ENCODE measurements at places on chromosomes 5 and 9.

GRCh38 chr9:126290871-126291270 lies 35.8 kb upstream of the MVB12B start:
- no peaks in the 10 kb centered on the region for H3K36me3 ChIP-seq
- no peak overlapping the region for H3K4me3 ChIP-seq
- H3K4me1 ChIP-seq, result no peaks in the 10 kb centered on the region

DNA sequence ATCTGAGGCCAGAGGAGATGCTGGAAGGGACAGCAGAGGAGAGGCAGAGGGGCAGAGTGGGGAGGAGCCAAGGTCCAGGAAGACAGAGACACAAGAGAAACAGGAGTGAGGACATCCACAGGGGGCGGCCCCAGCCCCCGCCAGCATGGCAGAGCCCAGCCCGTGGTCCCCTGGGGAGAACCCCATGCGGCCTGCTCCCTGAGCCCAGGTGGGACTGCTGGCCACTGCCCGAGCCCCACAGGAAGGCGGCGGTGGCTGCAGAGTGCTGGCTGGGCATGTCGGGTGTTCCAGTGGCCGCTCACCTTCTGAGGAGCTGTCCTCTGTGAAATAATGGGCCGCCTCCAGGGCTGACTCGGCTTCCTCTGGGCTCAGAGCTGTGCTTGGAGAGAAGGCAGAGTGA lies 8.9 kb upstream of the MRNIP start:
- no peaks in the 10 kb centered on the region for H3K27me3 ChIP-seq
- DNase-seq, result no peak
- peaks cover 3% of the 10 kb centered on the region for H3K36me3 ChIP-seq
- H3K27ac ChIP-seq, result no peak overlapping the region
- H3K4me3 ChIP-seq, result no peak overlapping the region
- H3K4me1 ChIP-seq, result no peaks in the 10 kb centered on the region

DNA sequence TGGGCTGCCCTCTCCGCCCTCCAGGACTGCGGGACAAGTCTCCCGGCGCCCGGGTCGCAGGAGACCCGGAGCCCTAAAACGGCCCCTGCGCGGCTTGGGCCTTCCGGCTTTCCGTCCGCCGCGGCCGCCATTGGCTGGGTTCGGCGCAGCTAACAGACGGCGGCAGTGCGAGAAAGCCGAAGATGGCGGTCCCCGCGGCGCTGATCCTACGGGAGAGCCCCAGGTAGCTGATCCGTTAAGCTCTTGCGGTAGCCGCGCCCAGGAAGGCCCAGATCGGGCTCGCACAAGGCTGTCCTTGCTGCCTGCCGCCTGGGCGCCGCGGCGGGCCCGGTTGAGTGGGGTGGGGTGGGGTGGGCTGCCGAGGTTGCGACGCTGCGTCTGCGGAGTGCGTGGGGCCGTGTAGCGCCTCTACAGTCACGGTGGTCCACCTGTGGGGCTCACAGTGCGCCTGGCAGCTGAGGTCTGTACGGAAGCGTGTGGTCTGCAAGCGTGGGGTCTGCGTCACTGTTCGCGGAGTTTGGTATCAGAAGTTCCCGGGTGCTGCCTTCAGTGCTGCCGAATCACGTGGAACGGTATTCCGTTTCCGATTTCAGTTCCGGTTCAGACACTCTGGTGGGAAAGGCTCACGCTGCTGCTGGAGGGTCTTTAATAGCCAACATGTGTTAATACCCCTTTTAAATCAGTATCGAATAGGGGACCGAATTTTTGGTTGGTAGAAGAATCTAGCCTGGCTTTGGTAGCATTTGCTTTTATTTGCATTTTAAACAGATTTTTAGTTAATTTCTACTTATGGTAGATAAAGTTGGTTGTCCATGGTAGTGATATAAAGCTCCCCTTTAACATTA lies at the start of gene COMMD10:
COMMD10 (plus strand) TSS at position 155 of the 845 bp plus-strand sequence.
- peak within 1 kb of the TSS; percentile 64 for H3K27ac ChIP-seq
- peaks cover 18% of the 10 kb centered on the region for H3K4me1 ChIP-seq
- peaks cover 5% of the 10 kb centered on the region for H3K36me3 ChIP-seq
- peak; percentile 90 for DNase-seq

- no peak overlapping the region for H3K4me3 ChIP-seq
- no peaks in the 10 kb centered on the region for H3K4me1 ChIP-seq
- no peaks in the 10 kb centered on the region for H3K27me3 ChIP-seq
- no peak overlapping the region for H3K27ac ChIP-seq
- no peak for DNase-seq
Observed at GRCh38 chr9:120464176-120464886, 115.6 kb downstream of the CDK5RAP2 start.

DNA sequence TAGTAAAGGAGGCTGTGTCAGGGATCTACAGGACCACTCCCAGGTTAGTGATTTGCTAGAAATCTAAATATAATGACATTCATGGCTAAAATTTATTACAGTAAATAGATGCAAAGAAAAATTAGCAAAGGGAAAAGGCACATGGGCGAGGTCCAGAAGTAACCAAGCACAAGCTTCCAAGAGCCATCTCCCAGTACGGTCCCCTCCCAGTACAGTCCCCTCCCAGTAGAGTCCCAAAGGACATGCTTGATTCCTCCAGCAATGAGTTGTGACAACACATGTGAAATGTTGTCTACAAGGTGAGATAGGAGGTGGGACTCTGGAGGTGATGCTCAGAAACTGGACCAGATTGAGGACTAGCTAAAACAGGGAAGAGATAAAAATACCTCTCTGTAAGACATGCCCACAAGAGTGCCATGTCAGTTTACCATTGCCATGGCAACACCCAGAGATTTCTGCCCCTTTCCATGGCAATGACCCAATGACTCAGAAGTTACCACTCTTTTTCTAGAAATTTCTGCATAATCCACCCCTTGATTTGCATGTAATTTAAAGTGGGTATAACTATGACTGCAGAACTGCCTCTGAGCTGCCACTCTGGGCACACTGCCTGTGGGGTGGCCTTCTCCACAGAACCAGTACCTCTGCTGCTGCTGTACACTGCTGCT lies 27.9 kb upstream of the CEMIP2 start:
- H3K4me1 ChIP-seq, result peaks cover 60% of the 10 kb centered on the region
- H3K36me3 ChIP-seq, result no peaks in the 10 kb centered on the region
- no peak overlapping the region for H3K27ac ChIP-seq
- DNase-seq, result no peak
- no peaks in the 10 kb centered on the region for H3K27me3 ChIP-seq

- H3K4me1 ChIP-seq, result no peaks in the 10 kb centered on the region
- H3K27me3 ChIP-seq, result no peaks in the 10 kb centered on the region
- H3K27ac ChIP-seq, result no peak overlapping the region
- DNase-seq, result no peak
Observed at GRCh38 chr9:12851341-12852090, 76.7 kb downstream of the LURAP1L start.

- no peaks in the 10 kb centered on the region for H3K4me1 ChIP-seq
- no peak overlapping the region for H3K27ac ChIP-seq
- no peaks in the 10 kb centered on the region for H3K27me3 ChIP-seq
- no peak for DNase-seq
Observed at GRCh38 chr5:161663431-161663830, 22.1 kb upstream of the GABRA6 start.

DNA sequence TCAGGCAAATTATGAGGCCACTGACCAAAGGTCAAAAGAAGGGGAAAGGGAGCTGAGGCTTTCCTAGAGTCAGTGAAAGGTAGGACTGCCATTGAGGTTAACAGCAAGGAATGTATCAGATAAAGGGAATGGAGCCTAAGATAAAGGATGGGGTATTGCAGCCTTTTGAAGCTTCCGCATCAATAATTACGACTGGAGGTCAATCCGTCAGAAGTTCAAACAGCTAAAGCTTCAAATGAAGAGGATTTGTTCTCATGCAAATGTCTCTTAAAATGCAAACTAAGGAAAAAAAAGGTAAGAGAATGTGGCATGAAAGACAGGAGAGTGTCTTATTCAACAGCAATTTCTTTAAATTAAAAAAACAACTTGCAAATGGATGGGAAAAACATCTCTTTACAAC lies 341.1 kb upstream of the RGMB start:
- no peak overlapping the region for H3K27ac ChIP-seq
- H3K36me3 ChIP-seq, result no peaks in the 10 kb centered on the region
- H3K4me3 ChIP-seq, result no peak overlapping the region

- no peak overlapping the region for H3K27ac ChIP-seq
- no peaks in the 10 kb centered on the region for H3K27me3 ChIP-seq
- peaks cover 8% of the 10 kb centered on the region for H3K4me1 ChIP-seq
- no peak for DNase-seq
- no peaks in the 10 kb centered on the region for H3K36me3 ChIP-seq
Observed at GRCh38 chr5:389197-389821, 53.7 kb upstream of the EXOC3 start.

GRCh38 chr9:3986060-3986459 lies 313.8 kb downstream of the GLIS3 start:
- no peak overlapping the region for H3K27ac ChIP-seq
- H3K4me1 ChIP-seq, result no peaks in the 10 kb centered on the region
- no peaks in the 10 kb centered on the region for H3K27me3 ChIP-seq
- H3K4me3 ChIP-seq, result no peak overlapping the region
- DNase-seq, result no peak

Data from CD8-positive, alpha-beta memory T cell (primary cell).